ENCODE measurements at places on chromosomes 16 and 17. TPM values are rescaled to one million over a fixed set of nuclear protein-coding genes. Genes with fewer than 3 reads are reported as not detected.

The ALOX12B gene
- not detected for total RNA-seq

The C1QBP gene
- 259 TPM for total RNA-seq

The CDYL2 gene
- 1.2 TPM for total RNA-seq

The SOCS7 gene
- 9.9 TPM for total RNA-seq

The SEZ6 gene
- not detected for total RNA-seq

The CDR2L gene
- total RNA-seq = 12.7 TPM
